ENCODE measurements at places on chromosomes 12 and 14. TPM values are rescaled to one million over a fixed set of nuclear protein-coding genes. Genes with fewer than 3 reads are reported as not detected.

The KITLG gene
- total RNA-seq, result 0.45 TPM

The GUCY2C gene
- not detected for total RNA-seq

The NDUFA12 gene
- 141 TPM for total RNA-seq

The NEDD8 gene
- total RNA-seq, result 205 TPM

The ARHGAP9 gene
- 57.7 TPM for total RNA-seq

The KRT85 gene
- not detected for total RNA-seq

The RAB3IP gene
- 18.2 TPM for total RNA-seq

DNA sequence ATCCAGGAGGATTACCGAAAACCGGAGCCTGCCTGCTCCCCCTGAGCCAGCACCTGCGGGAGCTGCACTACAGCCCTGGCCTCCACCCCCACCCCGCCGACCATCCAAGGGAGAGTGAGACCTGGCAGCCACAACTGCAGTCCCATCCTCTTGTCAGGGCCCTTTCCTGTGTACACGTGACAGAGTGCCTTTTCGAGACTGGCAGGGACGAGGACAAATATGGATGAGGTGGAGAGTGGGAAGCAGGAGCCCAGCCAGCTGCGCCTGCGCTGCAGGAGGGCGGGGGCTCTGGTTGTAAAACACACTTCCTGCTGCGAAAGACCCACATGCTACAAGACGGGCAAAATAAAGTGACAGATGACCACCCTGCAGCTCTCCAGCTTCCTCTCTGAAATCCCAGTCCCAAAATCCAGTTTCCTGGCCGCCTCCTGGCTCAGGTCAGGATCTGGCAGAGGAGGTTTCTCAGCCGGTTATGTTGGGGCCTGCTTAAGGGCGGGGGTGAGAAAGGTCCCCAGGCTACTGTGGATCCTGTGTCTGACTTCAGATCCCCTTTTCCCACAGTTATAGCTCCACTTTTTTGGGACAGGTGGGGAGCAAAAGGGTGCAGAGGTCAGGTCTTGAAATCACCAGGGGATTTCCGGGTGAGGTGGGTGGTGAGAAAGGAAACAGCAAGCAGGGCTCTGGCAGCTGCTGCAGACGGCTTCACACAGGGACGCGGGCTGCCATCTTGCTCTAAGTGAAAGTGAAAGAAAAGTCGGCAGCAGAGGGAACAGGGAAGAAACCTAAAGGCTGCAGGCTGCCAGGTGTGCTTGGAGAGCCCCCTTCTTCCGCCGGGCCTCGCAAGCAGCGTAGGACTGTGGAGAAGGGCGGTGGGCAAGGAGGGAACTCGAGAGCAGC is at the start of gene TAPBPL:
Gene TAPBPL (plus strand): TSS at position 695 of the 897 bp plus-strand sequence. CDS start 207 bp downstream, outside the sequence.
- peak; percentile 72 for DNase-seq

- no peak for DNase-seq
Measured at GRCh38 chr12:76471579-76471978, 88.0 kb downstream of the OSBPL8 start.

DNA sequence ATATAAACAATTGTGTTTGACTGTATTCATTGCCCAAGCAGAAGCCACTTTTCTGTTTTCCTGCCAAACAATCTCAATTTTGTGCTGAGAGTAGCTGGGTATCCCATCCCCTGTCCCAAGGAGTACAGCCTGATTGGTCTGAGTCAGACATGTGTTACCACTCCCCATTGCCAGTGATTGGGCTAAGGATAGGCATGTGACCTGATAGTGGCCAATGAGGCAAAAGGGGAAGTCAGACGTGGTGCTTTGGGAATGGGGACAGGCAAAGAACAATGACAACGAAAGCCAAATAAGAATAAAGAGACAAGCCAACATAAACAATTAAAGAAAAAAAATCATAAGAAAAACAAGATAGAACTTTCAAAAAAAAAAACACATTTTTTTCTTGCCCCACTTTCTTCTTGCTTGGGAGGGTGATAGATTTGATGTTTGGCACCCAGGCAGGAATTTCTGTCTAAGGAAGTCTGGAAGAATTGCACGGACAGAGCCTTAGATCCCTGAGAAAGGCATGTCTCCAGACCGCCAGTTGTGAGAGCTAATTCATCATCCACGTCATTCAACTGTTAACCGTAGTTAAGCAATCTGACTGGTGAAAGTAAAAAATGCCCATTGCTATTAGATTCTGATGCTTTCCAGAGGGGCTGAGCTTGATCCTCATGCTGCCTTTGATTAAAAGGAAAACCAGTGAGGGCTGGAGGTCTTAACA is 626.6 kb upstream of the TMEM132C start:
- no peak for DNase-seq

DNA sequence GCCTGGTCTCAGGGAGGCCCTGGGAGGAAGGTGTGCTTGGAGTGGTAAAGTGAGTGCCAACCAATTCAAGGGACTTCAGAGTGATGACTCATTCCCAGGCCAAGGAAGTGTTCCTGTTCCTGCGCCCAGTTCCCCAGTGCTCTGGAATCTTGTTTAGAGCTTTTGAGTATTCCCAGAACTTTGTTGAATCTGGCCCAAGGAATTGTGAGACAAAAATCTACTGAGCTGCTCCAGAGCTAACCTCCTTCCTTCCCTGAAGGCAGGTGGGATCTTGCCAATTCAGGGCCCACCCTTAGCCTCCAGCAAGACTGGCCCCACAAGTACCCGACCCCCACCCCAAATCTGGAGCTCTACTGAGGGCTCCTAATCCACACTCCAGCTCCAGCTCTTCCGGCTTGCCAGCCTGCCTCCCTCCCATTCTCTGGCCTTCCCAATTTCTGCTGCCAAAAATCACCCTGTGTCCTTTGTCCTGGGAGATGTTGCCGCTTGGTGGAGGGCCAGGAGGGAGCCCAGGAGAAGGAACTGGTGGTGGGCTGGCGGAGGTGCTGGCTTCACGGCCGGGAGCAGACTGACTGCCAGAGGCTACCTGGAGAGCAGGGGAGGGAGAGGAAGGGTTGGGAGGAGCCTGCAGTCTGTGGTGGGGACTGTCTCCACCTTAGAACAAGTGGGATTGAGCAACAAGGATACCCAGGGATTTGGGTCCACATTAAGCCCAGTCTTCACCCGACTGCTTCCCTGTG is 2.0 kb upstream of the ATN1 start:
- no peak for DNase-seq

- DNase-seq, result peak; percentile 52
Measured at GRCh38 chr14:101821528-101821927, 60.0 kb downstream of the PPP2R5C start.

DNA sequence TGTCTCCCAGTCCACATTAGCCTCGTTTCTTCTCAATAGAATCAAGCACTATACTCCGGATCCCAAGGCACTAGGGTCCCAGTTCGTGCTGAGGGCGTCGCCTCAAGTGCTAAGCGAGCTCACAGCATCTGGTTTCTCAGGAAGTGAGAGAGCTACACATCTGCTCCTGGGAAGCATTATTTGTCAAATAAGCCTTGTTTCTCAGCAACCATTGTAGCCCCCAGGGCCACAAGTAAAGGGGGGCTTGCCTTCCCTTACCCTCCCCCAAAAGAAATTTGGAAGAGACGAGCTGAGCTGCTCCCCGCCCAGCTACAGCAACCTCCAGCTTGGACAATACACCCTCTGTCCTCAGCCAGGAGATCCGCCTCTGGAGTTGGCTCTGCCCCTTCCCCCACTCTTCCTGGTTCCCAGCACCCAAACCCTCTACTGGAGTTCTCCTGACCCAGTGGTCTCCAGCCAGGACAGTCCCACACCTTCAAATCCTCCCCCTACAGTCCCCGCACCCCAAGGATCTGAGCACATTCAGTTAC is 5.7 kb upstream of the TNS2 start:
- no peak for DNase-seq

GRCh38 chr14:84770030-84770429 is 759.9 kb upstream of the FLRT2 start:
- no peak for DNase-seq

GRCh38 chr14:92542766-92543554 is 29.4 kb downstream of the RIN3 start:
- DNase-seq, result no peak

DNA sequence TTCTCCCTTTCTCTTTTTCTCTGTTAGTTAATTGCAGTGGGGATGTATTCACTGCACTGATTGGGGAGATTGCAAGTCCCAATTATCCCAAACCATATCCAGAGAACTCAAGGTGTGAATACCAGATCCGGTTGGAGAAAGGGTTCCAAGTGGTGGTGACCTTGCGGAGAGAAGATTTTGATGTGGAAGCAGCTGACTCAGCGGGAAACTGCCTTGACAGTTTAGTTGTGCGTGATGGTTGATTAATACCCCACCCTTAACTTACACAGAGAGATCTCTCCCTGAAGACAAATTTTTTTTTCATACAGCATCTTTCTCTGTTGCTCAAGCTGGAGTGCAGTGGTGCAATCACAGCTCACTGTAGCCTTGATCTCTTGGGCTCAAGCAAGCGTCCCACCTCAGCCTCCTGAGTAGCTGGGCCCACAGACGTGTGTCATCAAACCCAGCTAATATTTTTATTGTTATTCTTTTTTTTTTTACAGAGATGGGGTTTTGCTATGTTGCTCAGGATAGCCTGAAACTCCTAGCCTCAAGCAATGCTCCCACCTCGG is 4.6 kb downstream of the C1S start:
- no peak for DNase-seq

DNA sequence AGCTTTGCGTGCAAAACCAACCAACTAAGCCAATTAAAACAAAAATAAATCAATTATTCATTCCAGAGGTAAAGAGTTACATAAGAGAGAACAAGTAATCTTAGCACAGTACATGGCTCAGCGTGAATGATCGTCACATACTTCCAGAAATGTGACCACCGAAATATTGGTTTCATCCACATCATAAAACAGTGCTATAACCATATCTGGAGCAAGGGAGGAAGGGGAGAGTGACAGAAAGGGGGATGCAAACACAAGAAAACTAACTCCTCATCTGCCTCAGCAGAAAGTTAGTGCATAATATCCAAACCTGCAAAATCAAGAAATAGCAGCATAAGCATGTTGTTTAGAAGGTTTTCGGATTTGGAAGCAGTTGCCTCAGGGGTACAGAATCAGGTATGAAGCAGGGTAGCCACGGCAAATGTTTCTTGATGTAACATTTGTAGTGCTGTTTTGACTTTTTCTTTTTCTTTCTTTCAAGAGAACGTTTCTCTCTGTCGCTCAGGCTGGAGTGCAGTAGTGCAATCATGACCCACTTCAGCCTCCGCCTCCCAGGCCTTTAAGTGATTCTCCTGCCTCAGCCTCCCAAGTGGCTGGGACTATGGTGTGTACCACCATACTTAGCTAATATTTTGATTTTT is 93.9 kb upstream of the EGLN3 start:
- DNase-seq, result no peak

DNA sequence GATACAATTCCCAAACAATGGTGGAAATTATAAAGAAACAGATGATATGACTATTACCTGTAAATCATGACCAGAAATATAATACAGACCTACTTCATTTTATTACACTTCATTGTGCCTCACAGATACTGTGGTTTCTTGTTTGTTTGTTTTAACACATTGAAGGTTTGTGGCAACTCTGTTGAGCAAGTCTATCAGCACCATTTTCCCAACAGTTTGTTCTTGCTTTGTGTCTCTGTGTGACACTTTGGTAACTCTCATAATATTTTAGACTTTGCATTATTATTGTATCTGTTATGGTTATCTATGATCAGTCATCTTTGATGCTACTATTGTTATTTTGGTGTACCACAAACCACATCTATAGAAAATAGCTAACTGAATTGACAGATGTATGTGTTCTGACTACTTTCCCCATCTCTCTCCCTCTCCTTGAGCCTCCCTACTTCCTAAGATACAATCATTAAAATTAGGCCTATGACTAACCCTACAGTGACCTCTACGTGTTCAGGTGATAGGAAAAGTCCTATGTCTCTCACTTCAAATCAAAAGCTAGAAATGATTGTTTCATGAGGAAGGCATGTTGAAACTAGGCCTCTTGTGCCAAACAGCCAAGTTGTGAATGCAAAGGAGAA is 49.1 kb downstream of the FBXO33 start:
- DNase-seq, result no peak

GRCh38 chr12:1934831-1935230 is 16.4 kb upstream of the CACNA2D4 start:
- DNase-seq, result no peak

- no peak for DNase-seq
Measured at GRCh38 chr14:74977164-74977900, 21.9 kb upstream of the PGF start.

- no peak for DNase-seq
Measured at GRCh38 chr12:114253976-114254778, 151.8 kb downstream of the TBX5 start.

DNA sequence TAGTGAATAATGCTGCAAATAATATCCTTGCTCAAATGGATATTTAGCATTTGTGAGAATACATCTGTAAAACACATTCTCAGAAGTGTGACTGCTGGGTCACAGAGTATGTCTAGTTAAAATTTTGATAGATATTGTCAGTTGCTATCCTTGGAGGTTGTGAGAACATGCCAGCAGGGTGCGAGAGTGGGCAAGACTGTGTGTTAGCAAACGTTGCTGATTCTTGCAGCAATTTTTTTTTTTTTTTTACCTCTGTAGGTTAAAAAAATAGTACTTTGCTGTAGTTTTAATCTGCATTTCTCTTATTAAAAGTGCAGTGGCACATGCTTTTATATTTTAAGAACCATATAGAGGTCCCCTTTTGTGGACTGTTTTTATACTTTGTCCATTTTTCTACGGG is 4.5 kb upstream of the NYNRIN start:
- DNase-seq, result no peak

GRCh38 chr14:55146425-55146824 is 17.4 kb downstream of the LGALS3 start:
- no peak for DNase-seq

- no peak for DNase-seq
Measured at GRCh38 chr12:95611676-95612309, 60.5 kb upstream of the USP44 start.

DNA sequence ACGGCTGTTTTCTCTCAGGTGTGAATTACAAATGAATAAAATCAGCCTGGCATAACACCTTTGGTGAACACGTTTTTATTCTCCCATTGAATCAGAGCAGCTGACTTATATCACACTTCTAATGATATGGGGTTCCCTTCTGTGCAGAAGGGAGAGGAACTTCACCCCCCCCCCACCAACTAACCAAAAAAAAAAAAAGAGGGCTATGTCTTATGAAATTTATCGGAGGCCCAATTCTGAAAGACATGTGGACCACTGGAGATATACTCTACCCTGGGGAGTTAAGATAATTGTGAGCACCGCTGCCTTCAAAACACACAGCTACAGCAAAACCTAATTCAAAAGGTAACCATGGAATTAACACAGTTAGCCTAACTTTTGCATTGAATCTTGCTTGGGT is 4.6 kb downstream of the BCL11B start:
- no peak for DNase-seq

GRCh38 chr12:49641748-49642369 is 18.5 kb downstream of the PRPF40B start:
- DNase-seq, result no peak

- no peak for DNase-seq
Measured at GRCh38 chr12:179131-179884, 34.6 kb downstream of the SLC6A12 start.

DNA sequence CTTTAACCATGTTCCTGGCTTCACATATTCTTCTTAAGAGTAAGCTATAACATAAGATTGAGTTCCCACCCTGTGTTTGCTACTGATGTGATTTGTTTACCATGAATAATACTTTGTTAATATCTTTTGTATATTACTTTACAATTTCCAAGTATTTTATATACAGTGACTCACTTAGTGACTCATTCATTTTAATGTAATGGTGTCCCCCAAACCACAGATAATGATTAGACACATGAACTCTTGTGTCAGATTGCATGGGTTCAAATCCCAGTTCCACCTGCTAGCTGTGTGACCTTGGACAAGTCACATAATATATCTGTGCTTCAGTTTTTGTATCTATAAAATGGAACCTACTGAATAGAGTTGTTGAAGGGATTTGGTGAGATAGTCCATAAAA is 76.1 kb downstream of the MYF5 start:
- no peak for DNase-seq

GRCh38 chr12:19312637-19313036 is 126.7 kb upstream of the AEBP2 start:
- DNase-seq, result no peak

Data from activated T-cell treated with anti-CD3 and anti-CD28 coated beads, Interleukin-2, amount 50 U/mL, for 4 hours (primary cell).